ENCODE measurements at places on chromosomes 7 and 10. TPM values are rescaled to one million over a fixed set of nuclear protein-coding genes. Genes with fewer than 3 reads are reported as not detected.

DNA sequence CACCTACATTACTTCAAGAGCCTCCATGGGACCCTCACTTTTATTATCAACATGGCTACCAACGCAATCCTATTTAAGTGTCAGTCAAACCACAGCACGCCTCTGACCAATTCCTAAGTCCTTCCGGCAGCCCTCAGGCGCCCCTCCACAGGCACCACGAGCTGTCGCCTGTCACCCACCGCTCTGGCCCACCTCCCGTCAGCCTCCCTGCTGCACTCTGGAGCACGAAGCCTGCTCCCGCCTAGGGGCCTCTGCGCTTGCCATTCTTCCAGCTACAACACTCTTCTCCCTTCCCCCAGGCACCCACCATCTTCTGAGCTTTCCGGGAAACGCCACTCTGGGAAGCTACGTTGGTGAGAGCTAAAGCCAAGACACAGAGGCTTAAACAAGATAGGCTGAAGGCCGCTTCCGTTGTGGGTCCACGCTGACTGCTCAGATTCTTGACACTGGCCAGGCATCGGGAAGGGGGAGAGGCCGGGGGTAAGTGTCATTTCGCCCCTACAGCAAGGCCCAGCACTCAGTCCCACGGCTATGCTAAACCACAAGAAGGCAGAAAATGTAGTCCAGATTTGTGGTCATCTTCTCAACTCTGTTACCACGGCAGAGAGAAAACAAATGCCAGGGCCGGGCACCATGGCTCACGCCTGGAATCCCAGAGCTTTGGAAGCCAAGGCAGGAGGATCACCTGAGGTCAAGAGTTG, 56.7 kb downstream of the GNA12 start:
- no peak for DNase-seq

DNA sequence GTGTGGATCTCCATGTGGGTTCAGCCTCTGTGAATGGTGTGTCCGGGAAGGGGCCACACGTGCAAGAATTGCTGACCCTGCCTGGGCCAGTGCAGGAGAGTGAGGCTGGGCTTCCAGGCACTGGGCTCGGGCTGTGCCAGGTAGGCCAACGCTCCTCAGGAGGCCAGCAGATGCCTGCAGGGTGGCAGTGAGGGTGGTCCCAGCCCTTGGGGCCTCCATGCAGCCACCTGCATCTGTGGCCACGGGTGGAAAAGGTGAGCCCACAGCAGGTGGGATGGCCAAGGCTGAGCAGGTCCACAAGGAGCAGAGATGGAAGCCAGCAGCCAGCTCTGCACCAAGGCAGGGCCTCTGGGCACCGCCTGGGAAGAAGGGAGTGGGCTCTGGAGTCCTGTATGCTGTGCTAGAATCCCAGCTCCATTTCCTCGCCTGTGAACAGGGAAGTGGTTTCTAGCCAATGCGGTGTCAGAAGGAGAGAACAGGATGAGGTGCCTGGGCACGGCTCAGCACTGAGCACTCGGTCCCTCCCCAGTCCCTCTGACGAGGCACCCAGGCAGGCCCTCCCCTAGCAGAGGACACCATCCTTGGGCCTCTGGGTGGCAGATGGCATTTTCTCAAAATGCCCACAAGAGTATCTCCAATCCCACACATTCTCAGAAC, 31.1 kb upstream of the RET start:
- DNase-seq = no peak

DNA sequence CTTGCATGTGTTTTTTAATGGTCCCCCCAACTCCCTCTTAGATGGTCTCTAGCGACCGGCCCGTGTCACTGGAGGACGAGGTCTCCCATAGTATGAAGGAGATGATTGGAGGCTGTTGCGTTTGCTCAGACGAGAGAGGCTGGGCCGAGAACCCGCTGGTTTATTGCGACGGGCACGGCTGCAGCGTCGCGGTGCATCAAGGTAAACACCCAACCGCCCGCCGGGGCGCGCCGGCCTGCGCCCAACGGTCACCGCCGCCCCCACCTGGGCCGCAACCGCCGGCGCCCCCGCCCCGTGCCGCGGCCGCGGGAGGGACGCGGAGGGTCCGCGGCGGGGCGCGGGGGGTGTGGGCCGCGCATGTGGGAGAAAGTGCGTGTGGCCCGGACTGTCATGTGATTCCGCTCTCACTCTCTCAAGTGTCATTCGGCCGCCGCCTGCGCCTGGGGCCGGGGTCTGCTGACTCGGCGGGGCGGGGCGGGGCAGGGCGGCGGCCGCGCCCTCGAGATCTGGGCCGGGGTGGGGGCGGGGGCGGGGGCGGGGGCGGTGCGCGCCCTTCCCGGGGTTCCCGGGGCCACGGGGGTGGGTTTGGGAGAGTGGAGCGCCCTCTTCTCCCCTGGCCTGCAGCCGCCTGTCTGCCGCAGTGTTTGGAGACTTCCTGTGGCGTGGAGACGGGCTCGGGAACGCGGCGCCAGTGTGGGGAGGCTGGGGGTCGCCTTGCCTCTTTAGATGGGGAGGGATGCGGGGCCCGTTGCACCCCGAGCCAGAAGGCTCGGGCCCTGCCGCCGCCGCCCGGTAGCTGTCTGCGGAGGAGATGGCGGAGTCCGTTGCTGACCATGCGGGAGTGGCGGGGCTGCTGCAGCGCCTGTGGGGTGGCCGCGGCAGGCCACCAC, 817 bp downstream of the MLLT10 start:
- peak; percentile 45 for DNase-seq

DNA sequence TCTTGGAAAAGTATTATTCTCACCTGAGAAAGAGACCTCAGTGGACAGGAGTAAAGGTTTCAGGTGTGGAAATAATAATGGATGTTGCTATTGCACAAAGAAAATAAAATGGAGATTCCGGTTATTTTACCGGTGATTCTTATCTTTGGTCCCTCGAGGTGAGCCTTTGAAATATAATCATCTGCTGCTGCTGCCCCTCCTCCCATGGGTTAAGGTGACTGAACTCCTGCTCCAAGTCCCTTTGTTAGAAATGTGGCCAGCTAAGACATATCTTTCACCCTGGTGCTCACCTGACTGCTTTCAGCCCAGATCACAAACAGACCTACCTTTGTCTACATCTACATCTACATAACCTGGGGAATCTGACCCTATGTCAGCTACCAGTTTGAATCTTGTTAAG, 5.7 kb downstream of the CUBN start:
- DNase-seq = no peak

DNA sequence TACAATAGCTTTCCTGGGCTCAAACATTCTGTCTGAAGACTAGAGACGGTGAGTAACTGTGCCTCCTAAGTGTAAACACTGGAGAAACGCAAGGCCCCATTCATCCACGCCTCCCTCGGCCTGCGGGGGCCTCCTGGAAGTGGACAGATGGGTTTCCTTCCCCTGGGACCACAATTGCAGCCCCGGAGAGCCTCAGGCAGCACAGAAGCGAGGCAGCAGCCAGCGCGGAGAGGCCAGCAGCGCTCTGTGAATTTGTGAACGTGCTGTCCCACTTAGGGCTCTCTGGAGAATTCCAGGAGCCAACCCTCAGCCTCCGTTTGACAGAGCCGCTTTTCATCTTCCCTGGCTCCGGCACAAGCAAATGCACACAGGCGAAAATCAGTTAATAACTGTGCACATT, 23.2 kb upstream of the CALN1 start:
- no peak for DNase-seq

GRCh38 chr7:127361736-127362135, 30.8 kb downstream of the ZNF800 start:
- DNase-seq = no peak

- no peak for DNase-seq
Observed at GRCh38 chr10:12649012-12649584, 299.8 kb downstream of the CAMK1D start.

DNA sequence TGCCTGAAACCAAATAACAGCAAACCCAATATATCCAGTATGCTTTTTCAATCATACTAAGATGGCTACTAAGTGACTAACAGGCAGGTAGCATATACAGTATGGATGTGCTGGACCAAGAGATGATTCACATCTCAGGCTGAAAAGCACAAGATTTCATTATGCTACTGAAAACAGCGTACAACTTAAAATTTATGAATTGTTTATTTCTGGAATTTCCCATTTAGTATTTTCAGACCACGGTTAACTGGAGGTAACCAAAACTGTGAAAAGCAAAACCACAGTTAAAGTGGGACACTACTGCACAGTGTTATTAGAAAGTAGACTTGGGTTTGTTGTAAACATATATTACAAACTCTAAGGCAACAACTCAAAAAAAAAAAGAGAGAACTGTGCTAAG, 91.5 kb downstream of the KMT2C start:
- no peak for DNase-seq

GRCh38 chr10:126476246-126476645, 88.0 kb upstream of the ADAM12 start:
- no peak for DNase-seq

DNA sequence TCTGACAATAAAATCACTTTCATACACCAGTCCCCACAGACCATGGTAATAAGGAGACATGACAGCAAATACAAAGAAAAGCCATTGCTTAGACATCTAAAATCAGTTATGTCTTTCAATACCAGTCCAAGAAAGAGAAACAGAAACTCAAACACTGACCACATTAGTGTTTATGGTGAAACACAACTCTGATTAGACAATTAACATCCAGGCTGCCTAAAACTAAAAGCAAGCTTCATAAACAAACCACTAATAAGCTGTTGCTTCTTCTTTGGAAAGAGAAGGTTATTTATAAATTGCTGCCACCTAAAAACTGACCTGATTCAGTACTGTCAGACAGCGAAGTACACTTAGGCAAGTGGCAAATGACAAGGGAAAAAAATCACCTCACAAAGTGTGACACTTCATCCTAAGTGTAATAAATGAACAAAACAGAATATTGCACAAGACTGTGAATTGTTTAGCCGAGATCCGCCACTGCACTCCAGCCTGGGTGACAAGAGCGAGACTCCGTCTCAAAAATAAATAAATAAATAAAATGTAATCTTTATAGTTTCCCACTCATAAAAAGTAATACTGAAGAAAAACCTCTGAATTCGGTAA, 277.4 kb downstream of the PARD3 start:
- no peak for DNase-seq

GRCh38 chr10:45452743-45453452, 78.9 kb downstream of the ALOX5 start:
- DNase-seq = no peak

DNA sequence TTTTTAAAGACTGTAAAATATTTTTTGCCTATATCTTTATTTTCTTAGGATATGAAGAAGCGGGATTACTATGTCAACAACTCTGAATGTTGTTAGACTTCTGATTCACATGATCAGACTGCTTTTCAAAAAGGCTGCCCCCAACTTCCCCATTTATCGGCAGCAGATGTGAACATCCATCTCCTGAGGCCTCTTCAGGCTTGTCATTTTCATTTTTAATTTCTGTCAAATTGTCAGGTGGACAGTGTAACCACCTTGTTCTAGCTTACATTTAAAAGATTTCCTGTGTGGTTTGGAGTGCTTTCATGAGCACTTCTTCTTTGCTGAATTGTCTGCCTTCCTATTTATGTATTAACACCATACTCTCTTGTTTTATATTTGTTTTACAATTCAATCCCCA, 78.8 kb upstream of the GSDME start:
- DNase-seq = no peak

GRCh38 chr10:60820093-60820754, 41.9 kb downstream of the CDK1 start:
- peak; percentile 72 for DNase-seq

DNA sequence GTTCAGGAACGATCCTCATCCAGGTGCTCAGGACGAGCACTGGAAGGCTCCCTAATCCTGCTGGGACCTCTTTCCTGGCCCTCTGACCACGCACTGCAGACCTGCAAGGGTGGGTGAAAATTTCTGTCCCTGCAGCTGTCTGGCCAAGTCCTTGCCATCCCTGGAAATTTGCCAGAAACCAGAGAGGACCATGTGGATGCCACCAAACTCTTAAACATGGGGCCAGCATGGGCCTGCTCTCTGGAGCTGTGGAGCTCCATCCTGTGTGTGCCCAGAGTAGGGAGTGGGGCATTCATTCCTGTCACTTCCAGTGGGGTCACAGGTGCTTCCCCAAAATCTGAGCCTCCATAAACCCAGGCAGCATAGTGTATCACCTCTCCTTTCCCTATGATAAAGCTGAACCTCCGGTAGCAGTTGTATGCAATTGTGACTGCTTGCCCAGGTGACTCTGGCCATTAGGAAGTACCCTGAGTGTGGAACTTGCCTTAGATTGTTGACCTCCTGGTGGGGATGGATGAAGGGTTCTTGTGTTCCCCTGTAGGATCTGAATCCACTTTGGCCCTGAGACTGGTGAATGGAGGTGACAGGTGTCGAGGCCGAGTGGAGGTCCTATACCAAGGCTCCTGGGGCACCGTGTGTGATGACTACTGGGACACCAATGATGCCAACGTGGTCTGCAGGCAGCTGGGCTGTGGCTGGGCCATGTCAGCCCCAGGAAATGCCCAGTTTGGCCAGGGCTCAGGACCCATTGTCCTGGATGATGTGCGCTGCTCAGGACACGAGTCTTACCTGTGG, 57.1 kb downstream of the DMBT1 start:
- DNase-seq = no peak

DNA sequence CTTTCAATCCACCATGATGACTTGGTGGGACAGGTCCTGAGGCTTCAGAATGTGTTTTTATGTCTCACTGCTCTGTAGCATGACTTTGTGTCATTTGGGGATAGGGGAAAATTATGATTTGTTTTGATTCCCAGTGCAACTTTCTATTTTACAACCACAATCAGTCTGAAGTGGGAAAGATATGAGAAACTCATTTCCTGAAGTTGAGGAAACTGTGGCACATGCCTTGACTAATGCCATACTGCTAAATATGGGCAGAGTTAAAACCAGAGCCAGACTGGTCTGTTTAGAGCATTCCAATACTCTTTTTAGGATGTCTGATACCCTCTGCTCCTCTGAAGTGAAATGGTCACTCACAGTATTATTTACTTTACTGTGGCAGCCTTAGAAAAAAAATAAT, 307.7 kb downstream of the ADRA2A start:
- DNase-seq = no peak

GSTO2 gene
- total RNA-seq = 0.38 TPM

GRCh38 chr10:29321656-29322055, 32.8 kb downstream of the LYZL1 start:
- DNase-seq = no peak

DNA sequence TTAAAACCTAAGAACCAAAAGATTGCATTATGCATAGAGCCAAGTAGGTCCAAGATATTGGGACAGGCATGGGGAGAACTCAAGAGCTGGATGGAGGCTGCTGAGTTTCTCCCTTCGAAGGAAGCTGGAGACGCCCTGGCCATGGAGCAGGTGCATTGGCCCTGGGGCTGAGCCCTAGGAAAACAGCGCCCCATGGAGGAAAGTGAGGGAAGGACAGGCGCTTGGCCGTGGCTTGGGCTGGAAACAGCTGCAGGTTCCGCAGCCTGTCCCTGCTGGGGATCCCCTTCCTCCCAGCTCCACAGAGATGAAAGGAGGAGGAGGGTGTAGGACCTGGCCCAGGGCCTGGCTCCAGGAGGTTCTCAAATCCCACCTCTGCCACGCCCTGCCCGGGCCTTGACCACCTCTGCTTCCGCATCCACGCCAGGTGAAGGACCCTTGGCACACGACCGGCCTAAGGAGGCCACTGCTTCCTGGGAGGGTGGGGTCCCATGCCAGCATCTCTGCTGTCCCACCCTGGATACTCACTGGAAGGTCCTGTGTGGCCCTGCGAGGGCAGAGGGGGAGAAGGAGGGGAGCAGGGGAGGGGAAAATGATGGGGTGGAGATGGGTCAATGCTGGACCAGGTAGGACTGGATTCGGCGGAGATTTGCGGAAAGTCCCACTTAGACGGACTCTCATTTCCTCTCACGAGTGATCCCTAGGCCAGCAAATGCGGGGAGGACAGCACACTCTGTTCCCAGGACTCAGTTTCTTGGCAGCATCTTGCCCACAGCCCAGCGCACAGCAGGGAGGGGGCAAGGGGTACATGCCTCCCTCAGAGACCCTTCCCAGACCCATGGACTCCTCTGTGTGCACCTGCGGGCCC, 258.6 kb upstream of the TCERG1L start:
- DNase-seq = no peak

PDE6C gene
- total RNA-seq = not detected

PKD2L1 gene
- total RNA-seq = not detected

All from A172 (cell line).